ENCODE measurements at places on chromosomes 6 and 20.

- DNase-seq, result no peak
Measured at GRCh38 chr6:85115876-85116275, 334.0 kb upstream of the NT5E start.

GRCh38 chr6:11493974-11494373, 43.6 kb upstream of the TMEM170B start:
- DNase-seq, result no peak

GRCh38 chr6:148508401-148509041, 165.9 kb downstream of the SASH1 start:
- DNase-seq, result no peak

GRCh38 chr20:7155282-7155681, 387.8 kb downstream of the BMP2 start:
- DNase-seq, result no peak

DNA sequence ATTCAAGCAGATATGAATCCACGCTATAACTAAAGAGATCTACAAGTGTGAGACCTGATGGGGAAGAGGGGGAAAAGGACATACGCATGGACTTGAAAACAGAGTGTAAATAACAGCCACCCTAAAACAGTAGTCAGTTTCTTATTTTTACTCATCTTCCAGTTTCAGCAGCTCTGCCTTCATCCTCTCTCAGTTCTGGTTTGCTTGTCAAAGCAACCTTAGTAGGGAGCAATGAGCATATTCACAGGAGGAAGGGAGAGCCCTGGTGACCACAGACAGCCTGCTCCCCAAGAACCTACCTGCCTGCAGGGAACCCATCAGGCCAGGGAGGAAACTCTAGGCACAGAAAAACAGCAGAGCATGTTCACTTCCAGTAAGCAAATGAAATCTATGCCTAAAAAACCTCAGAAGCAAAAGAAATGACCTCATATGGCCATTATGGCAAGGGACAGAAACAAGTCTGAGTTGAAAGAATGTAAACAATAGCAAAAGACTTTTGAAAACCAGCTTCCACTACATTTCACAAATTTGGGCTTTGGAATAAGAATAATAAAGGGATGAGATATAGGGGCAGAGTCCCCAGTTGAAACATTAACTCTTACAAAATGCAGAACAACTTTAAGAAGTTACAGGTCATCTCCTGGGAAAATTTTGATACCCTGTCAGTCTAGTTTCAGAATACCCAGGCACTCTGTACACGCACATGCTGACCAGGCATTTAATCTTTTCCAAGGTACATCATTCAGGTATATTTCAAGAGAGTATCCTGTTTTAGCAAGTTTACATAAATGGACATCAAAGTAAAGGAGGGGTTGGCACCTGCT, 120.8 kb upstream of the BCLAF1 start:
- no peak for DNase-seq

- no peak for DNase-seq
Measured at GRCh38 chr6:95681736-95682135, 104.4 kb downstream of the MANEA start.

GRCh38 chr6:126811321-126811720, 307.1 kb upstream of the RSPO3 start:
- no peak for DNase-seq

DNA sequence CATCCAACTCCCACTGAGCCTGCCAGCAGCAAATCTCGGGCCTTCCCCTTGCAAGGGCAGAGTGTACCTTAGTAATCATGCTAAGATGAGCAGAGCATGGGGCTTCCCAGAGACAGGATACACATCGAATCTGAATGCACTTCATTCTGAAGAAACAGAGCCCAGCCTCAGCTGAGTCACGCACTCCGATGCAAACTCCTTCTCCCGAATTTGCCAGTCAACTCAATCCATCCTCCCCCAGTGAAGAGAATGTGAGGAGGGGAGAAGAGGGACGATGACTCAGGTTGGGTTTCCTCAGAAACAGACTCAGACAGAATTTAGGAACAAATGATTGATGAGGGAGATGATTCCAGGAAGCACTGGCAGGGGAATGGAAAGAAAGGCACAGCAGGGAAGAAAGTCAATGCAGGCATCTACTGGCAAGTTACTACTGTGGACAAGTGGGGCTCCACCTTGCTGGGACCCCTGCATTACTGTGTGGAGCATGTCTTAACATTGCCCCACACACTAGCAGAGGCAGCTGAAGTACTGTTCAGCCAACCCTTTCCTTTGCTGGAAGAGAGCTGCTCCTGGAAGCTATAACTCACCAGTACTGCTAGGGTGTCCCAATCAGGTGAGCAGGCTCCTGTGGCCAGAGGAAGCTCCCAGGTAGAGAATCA, 251.6 kb downstream of the ADGB start:
- no peak for DNase-seq

GRCh38 chr6:51613558-51613957, 473.9 kb downstream of the PKHD1 start:
- no peak for DNase-seq

- no peak for DNase-seq
Measured at GRCh38 chr20:12998046-12998445, 10.7 kb upstream of the SPTLC3 start.

GRCh38 chr6:107550906-107551305, 61.0 kb downstream of the SOBP start:
- no peak for DNase-seq

DNA sequence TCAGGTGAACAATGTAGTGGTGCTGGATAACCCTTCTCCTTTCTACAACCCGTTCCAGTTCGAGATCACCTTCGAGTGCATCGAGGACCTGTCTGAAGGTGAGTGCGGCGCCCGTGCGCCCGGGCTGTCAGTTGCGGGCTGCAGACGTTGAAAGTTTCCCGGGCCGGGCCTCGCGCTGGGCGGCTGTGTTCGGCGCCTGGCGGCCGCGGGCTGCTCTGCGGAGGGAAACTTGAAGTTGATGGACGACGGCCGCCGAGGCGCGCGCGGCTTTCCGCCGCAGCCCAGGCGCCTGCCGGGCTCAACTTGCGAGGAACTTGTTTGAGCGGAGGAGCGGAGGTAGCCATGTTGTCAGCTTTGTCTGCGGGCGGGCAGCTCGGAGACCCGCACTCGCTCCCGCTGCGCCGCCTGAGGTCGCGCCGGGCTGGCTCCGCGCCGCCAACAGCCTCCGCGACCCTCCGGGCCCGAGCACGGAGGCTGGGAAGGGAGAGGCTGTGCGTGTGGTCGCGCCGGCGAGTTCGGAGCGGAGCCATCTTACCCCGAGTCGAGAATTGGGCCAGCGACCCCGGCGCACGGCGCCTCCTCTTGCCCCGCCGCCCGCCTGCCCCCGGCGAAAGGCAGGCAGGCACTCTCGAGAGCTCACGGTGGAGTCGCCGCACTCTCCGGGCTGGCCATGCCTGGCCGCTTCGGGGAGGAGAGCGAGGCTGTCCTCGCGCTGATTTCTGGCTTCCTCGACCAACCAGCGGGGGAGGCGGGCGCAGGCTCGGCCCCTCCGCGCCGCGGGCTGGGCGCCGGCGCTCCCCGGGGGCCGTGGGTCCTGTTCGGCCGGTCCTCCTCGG, 691 bp downstream of the ASF1A start:
- peak; percentile 74 for DNase-seq

DNA sequence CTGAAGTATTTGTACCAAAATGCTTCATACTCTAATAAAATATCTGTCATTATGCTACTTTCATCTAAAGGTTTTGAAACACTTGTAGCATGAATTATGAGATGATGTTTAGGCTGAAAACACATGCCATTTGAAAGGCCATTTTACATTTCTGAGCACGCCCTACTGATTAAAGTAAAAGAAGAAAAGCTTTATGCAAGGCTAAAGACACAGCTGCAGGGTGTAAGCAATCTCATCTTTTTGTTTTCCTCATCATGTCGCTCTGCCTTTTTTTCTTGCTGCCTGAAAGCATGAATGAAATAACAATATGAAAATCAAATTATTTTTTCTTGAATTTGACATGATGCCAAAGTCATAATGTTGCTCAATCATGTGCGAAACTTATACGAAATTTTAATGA, 148.6 kb upstream of the ARG1 start:
- DNase-seq, result no peak

DNA sequence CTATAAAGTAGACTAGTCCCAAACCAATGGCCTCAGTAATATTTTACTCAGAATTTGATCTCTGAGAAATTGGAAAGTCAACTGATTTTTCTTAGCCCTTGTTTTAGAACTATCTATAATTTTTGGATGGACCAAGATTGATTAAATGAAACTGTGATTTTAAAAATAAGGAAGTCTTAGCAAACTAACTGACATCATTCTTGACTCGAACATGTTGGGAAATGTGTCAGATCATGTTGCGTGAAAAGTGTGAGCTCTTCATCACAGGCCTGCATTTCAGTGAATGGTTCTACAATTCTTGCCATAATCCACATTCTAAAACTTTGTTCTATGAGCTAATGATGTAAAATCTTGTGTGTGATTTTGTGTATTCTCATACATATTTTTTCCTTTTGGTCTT, 11.0 kb downstream of the TNFAIP3 start:
- peak; percentile 12 for DNase-seq

DNA sequence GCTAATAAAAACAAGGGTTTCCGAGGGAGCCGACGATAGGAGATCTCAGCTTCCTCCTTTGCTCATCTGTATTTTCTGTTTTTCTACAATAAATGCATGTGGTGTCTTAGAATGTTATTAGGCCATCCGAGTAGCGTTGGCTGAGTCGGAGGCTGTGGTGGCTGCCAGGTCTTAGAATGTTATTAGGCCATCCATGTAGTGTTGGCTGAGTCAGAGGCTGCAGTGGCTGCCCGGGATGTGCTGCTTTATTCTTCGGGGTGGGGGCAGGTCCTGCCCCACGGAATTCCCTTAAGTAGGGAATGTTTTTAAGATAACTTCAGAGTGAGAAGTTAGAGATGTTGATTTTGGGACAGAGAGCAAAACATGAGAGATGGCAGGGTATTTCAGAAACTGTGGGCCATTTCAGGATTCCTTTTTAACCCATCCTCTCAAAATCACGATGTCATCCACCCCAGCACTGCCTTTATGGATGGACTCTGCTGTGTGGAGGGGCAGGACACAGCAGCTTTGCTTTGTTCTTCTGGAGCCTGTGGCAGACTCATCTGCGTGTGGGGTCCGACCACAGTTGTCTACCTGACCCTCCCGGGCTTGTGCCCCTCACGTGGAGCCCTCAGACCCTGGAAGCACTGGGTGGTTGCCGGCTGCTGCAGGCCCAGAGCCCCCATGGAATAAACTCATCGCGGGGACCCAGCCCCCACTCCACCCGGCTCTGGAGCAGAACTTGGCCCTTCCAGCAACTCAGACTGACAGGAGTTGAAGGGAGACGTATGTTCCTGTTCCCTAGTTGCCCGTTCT, 20.4 kb downstream of the OSBPL2 start:
- DNase-seq, result no peak

DNA sequence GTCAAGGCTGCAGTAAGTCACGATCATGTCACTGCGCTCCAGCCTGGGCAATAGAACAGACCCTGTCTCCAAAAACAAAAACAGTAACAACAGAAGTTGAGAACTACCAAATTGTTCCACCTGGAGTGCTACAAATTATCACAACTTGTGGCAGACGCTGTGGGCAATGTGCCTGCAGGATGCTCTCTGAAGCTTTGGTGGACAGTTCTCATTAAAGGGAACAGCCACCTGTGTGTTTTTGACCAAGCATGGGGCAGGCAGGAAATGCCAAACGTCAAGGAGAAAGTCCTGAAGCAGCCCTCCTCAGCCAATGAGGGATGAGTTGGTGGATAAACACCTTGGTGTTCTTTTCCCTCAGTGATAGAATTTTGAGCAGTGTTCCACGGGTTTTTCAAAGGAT, 15.8 kb downstream of the COX4I2 start:
- no peak for DNase-seq

GRCh38 chr20:2141600-2142575, 40.3 kb downstream of the STK35 start:
- no peak for DNase-seq

DNA sequence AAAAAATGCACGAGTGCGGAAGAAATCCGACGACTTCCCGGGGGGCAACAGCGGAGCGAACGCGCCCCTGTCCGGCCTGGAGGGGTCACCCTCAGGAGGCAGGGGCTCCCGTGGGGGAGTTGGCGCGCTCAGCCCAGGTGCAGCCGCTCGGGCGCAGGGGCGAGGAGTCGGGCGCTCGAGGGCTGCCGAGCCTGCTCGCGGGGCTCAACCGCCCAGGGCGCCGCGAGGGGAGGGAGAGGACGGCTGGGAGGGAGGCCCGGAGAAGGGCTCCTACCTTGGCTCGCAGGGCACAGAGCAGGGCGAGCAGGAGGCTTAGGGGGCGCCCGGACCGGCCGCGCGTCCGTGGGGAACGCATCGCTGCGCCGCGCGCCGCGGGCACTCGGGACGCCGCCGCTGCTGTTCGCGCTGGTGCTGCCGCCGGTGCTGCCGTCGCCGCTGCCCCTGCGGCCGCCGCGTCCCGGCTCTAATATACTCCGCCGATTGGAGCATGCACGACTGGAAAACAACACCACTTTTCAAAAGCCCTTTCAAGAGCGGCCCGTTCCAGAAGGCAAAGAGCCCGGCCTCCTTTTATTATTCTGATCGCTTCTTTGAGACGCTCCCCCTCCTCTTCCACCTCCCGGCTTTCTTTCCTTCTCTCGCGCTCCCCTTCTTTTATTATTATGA, 490 bp downstream of the JAG1 start:
- DNase-seq, result peak; percentile 14

GRCh38 chr6:25176466-25176865, 102.7 kb upstream of the CARMIL1 start:
- no peak for DNase-seq

DNA sequence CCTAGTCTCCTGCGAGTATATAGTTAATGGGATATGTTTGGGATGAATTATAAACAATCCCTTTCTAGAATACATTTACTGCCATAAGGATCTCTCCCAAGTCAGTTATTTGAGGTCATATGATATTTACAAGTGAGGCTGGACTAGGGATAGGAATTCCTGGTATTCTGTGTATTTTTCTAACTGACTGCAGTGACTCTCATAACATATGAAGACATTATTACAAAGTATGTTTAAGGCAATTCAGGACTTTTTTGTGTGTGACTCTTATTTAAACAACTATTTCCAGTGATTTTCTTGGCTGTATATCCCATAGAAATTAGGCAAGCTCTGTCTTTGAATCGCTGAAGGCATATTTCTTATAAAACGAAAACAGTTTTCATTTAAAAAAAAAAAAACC, 18.4 kb upstream of the TNFAIP3 start:
- no peak for DNase-seq

DNA sequence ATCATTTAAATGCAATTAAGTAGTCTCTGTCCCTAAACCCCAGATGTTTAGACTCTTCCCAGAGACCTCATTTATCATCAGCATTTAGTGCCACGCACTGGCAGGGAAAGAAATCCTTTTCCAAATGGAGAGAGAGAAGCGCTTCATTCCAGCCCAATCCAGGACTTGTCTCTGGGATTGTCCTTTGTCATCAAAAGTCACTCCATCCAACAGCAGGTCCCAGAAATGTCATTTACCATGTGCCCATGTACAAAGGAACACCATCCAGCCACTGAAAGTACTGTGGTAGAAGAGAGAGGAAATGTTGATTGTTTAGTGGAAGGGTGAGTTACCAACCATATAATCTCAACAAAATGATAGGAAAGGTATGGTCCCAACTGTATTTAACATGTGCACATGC, 66.9 kb upstream of the SMIM28 start:
- DNase-seq, result no peak

- DNase-seq, result no peak
Measured at GRCh38 chr6:1963596-1963995, 281.8 kb downstream of the GMDS start.
